Activated CD8-positive, alpha-beta memory T cell treated with anti-CD3 and anti-CD28 coated beads for 4 hours (primary cell): ENCODE measurements at places on chromosomes 4 and X.

GRCh38 chrX:23616361-23616760 lies 50.9 kb upstream of the PRDX4 start:
- no peak for DNase-seq

DNA sequence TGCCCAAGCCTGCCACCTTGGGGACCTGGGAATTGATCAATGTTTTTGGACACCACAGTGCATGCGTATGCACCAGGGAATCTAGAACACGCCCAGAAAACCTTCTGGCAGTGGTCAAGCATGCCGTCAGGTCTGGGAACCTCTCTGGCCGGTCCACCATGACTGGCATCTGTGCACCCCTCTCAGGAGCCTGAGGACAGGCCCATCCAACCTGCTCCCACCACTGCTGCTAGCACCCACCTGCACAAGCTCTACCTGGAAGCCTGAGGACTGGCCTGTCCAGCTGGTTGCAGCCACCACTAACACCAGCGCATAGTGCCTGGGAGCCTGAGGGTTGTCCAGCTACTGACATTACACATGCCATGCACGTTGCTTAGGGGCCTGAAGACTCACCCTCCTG lies 162.1 kb upstream of the GALNTL6 start:
- no peak for DNase-seq

GRCh38 chr4:178198691-178199090 lies 756.5 kb upstream of the AGA start:
- DNase-seq = no peak

DNA sequence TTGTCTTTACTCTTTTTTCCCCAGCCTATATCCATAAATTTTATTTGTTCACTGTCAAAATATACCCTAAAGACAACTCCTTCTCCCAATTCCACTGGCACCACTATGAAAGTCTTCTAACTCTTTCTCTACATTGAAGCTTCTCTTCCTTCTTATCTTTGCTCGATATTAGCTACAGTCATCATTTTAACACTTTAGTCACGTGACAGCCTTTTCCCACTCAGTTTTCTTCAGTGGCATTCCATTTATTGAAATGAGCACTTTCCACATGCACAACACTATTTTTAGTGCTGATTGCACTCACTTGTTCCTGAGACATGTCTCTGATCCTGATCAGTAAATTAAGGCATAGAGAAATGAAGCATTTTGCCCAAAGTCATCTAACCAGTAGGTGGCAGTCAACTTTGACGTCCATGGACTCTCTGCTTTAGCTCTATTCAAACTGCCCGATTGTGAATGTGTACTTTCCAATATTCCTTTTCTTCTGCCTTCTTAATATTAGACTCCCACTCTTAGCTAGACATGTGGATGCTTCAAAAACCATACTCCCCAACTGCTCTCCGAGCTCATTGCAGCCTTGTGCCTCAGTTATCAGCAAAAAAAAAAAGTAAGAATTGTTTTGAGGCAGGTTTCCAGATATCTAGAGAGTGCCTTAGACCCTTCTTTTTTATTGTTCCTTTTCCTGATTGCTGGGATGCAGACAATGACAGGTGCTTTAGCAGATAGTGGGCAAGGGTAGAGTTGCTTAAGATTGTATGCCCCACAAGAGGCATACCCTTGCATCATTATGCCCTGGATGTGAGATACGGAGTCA lies 394.4 kb upstream of the ADGRL3 start:
- no peak for DNase-seq
